Activated CD8-positive, alpha-beta T cell treated with anti-CD3 and anti-CD28 coated beads, Interleukin-2, amount 10 ng/mL, durations not matched to agents 7 days and 5 days (primary cell): ENCODE measurements at places on chromosomes 7 and 10. TPM values are rescaled to one million over a fixed set of nuclear protein-coding genes. Genes with fewer than 3 reads are reported as not detected.
A peak's percentile ranks its signal among the peaks of the same experiment; 100 is the strongest.

DNA sequence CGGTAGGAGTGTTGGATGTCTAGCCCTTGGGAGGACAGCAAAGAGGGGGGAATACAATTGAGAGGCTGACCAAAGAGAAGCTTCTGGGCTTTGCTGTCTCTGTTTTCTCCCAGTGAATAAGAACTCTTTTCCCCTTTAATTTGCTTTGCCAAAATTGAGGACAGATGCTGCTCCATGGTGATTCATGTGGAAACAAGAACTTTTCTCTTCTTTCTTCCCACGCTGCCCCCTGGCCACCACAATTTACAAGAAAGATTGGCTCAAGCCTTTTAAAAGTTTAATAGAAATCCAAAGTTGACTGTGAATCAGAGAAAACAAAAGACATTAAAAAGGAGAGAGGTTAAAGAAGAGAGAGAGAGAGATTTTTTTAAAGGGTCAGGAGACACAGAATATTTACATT, 49.0 kb downstream of the PRR15 start:
- no peak overlapping the region for H3K27ac ChIP-seq
- H3K27me3 ChIP-seq, result peaks cover 5% of the 10 kb centered on the region
- H3K36me3 ChIP-seq, result no peaks in the 10 kb centered on the region
- no peak for DNase-seq
- H3K4me1 ChIP-seq, result no peaks in the 10 kb centered on the region
- H3K4me3 ChIP-seq, result no peak overlapping the region

DNA sequence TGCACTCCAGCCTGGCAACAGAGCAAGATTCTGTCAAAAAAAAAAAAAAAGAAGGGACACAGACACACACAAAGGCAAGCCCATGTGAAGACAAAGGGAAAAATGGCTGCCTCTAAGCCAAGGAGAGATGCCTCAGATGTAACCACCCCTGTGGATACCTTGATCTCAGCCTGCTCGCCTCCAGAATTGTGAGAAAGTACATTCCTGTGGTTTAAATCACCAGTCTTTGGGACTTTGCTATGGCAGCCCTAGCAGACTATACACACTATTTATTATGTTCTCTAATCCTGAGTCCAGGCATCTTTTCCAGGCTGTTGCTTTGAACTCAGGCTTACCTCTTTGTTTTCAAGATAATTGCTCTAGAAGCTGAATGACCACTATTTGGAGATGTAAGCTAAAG, 494.3 kb downstream of the GALNT17 start:
- no peak for DNase-seq
- no peaks in the 10 kb centered on the region for H3K36me3 ChIP-seq
- no peak overlapping the region for H3K27ac ChIP-seq
- H3K4me1 ChIP-seq, result no peaks in the 10 kb centered on the region
- no peaks in the 10 kb centered on the region for H3K27me3 ChIP-seq
- no peak overlapping the region for H3K4me3 ChIP-seq

DNA sequence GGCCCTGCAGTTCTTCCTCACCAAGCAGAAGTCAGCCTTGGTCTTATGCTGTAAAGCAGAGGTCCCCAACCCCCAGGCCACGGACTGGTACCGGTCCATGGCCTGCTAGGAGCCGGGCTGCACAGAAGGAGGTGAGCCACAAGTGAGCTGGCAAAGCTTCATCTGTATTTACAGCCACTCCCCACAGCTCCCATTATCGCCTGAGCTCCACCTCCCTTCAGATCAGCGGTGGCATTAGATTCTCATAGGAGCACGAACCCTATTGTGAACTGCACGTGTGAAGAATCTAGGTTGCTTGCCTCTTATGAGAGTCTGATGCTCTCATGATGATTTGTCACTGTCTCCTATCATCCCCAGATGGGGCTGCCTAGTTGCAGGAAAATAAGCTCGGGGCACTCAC, 87.6 kb upstream of the NEBL start:
- H3K27ac ChIP-seq, result no peak overlapping the region
- H3K27me3 ChIP-seq, result no peaks in the 10 kb centered on the region
- no peaks in the 10 kb centered on the region for H3K36me3 ChIP-seq

GRCh38 chr7:139340808-139341057, 404 bp upstream of the FMC1 start:
- H3K4me1 ChIP-seq, result peaks cover 27% of the 10 kb centered on the region
- peaks cover 3% of the 10 kb centered on the region for H3K27me3 ChIP-seq
- no peak for DNase-seq
- peaks cover 23% of the 10 kb centered on the region for H3K36me3 ChIP-seq
- peak overlapping the region; percentile 97 for H3K27ac ChIP-seq

GRCh38 chr7:96034940-96035727, 262.8 kb downstream of the DYNC1I1 start:
- H3K27ac ChIP-seq, result no peak overlapping the region
- DNase-seq, result no peak
- H3K27me3 ChIP-seq, result peaks cover 4% of the 10 kb centered on the region

TMEM236 gene
- total RNA-seq, result not detected

PDGFA gene
- 0.79 TPM for total RNA-seq

PLPP4 gene
- not detected for total RNA-seq
